ENCODE measurements at places on chromosomes 12 and 14.

DNA sequence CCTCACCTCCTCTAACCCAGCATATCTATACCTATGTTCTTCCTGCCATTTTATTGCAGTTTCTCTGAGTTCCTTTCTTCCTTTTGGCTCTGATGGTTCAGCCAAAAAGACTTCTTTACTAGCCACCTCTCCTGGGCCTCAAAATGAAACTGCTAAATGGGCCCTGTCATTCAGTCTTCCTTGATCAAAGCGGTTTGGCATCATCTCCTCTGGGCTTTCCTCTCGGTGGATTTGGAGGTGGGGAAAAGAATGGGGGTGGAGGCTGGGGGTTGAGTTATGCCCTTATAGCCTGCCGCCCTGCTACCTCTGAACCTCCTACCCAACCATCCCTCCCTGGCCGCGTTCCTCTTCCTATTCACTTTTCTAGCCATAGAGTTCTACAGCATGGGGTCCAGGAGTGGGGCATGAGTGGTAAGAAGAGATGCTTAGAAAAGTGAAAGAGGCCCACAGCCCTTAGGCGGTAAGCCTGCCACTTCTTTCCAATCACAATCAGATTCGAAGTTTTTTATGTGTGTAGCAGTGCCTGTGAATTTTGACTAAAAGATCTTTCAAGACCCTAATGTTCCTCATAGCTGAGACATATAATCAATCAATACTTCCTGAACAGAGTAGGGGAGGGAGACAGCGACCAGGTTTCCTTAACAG lies 2.5 kb downstream of the AJUBA start:
- DNase-seq = no peak

GRCh38 chr12:44532940-44533339 lies 343.2 kb downstream of the NELL2 start:
- DNase-seq = no peak

DNA sequence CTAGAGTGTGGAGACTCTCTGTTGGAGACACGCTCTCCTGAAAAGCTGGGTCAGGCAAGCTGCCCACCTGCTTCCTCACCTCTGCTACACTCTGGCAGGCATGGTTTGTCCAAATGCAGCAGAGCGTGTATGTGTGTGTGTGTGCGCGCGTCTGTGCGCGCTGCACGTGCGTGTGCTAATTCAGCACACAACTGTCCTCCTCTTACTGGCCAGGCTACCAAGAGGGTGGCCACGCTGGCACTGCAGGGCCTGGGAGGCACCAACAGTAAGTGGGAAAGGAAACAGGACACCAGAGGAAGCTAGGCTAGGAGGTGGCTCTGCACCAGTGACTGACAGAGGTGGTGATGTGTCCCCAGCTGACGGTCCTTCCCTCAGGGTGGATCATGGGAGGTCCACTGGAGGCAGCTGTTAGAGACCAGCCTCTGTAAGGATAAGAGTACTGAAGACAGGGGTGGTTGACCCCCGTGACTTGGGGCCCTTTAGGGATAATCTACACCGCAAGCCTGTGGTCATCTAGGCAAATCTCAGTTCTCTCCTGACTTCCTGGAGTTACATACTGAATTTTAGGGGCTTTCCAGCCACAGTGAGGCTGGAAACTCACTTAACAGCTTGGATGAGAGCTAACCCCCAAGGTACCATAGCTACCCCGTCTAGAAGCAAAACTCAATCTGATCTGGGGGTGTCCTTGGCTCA lies 15.6 kb upstream of the TFCP2 start:
- DNase-seq = no peak

DNA sequence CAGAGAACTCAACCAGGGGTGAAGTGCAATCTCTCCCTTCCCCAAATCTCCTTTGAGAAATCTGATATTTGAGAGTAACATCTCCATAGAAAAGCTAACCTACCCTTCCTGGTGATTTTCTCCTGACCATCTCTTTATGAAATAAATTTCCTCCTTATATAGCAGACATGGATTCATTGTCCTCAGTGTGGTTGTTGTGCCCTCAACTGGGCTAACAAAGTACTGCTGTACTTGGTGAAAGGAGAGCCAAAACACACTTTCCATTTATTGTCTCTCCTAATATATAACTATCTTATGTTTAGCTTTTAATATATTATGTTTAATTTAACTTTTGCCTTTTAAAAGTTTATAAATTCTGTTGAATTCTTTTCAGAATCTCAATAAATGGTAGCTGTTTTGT lies 65.1 kb upstream of the SLCO1B1 start:
- DNase-seq = no peak

DNA sequence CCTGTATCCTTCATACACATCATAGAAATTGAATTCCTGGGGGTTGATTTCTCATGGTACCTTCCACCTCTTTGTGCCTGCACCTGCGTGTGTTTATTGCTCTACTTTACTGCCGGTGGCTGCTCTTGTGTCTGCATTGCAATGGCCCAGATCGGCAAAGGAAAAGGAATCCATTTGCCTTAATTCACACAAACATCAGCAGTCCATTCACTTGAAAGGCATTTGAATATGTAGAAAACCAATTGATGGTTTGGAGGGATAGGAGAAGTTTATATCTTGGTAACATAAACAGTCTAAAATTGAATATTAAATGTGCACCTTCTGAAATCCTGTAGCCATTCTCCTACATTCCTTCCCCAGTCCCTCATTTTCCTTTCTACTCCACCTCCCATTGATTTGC lies 74.0 kb downstream of the SNAPC1 start:
- DNase-seq = no peak

Measured in stimulated activated CD4-positive, alpha-beta T cell treated with anti-CD3 and anti-CD28 coated beads, Interleukin-1b, Interleukin-23, amount 100 ng/mL, for 1 hour (primary cell).